ENCODE measurements at places on chromosomes 7 and 10.

- no peak for DNase-seq
Measured at GRCh38 chr7:40782836-40783235, 648.0 kb downstream of the SUGCT start.

GRCh38 chr10:98168766-98169165, 34.3 kb downstream of the R3HCC1L start:
- DNase-seq, result no peak

- no peak for DNase-seq
Measured at GRCh38 chr7:66807736-66808135, 67.2 kb downstream of the RABGEF1 start.

- no peak for DNase-seq
Measured at GRCh38 chr10:117610321-117610720, 67.8 kb downstream of the EMX2 start.

DNA sequence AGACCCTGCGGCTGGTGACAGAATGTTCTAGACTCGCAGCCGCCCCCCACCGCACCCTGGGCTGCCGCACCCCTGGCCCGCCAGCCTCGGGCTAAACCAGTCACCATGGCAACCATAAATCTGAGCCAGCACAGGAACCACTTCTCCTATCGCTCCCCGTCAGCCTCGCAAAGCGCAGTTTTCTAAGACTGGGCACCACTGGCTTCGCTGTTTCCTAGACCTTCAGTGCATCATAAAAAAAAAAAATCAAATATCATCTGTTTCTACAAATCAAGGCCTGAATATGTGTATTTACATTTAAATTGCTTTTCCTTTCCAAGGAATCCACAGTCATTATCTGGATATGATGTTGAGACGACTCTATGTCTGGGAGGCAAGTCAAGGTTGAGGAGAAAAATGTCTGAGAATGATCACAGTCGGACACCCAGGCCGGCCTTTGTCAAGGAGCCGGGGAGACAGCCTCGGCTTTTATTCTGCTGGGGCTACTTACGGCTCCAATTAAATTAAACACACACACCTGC, 99.9 kb downstream of the PTPRN2 start:
- DNase-seq, result no peak

- DNase-seq, result no peak
Measured at GRCh38 chr10:60050366-60050765, 144.0 kb upstream of the CCDC6 start.

- no peak for DNase-seq
Measured at GRCh38 chr7:94642838-94643653, 12.9 kb downstream of the SGCE start.

GRCh38 chr10:101690461-101690860, 4.5 kb downstream of the FBXW4 start:
- DNase-seq, result no peak

DNA sequence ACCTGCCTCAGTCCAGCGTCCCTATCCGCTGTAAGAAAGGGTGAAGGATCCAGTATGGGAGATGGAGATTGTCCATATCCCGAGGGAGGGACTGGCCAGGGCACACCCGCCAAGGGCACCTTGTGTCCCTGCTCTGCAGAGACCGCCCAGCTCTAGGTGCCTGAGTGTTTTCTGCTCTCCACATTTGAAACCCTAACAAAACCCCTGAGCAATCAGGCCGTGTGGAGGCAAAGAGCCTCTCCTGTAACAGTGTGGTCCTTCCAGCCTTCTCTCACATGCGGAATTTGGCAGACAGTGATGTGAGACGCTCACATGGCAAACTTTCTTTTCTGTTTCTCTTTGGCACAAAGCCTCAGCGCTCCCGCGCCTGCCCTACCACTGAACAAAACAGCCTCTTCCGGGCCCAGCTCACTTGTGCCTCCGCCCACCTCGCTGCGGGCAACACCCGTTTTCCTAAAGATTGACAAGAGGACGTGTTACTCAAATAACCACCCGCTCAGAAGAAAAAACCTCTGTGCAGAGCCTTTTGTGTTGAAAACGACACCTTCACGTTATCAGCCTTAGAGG, 514.8 kb downstream of the DNAJB6 start:
- no peak for DNase-seq

DNA sequence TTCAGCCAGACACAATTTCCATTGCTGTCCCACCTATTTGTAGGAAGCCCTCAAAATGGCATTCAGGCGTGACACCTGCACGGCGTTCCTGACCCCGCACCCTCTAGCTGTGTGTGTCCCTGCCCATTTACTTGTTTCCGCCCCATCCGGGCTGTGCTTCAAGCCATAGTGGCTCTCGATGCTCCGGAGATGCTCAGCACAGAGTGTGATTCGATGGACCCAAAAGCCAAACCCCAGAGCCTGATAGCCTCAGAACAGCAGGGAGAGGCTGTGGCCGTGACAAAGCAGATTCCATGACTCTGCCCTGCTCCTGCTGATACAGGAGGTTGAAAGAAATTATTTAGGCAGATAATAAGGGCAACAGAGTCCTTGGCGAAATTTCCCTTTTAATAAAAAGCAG, 13.4 kb downstream of the BUD31 start:
- no peak for DNase-seq

DNA sequence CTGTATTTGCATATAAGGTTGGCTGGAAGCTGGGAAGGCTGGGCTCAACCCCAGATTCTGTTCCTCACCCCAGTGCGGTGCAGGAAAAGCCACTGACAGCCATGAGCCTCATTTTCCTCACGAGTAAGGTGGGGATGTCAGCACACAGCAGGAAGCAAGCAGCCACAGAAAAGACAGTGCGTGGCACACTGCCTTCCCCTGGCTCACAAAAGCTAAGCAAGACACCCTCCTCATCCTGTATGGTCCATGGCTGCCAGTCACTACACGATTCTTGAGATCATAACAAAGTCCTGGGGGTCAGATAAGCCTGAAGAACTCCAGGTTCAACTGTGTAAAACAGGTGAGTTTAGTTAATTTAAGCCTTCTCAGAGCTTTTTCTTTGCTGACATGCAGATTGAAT, 28.9 kb upstream of the DDC start:
- DNase-seq, result no peak

Data from SJSA1 (cell line).